ENCODE measurements at places on chromosomes 2 and 18.

GRCh38 chr2:143205106-143205764 lies 76.0 kb downstream of the ARHGAP15 start:
- no peak for DNase-seq

DNA sequence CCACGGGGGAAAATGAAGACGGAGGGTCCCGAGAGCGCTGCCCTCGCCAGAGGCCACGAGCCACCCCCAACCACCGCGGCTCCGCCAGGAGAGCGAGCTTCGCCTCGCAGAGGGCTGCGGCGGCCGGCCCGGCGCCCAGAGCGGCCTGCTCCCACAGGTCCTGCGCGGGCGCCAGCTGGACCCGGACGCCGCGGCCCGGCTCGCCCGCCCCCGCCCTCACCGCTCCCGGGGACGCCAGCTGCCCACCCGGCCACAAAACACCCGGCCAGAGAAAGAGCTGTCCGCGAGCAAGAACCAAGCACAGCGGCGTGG lies 709 bp downstream of the PTPN2 start:
- no peak for DNase-seq

DNA sequence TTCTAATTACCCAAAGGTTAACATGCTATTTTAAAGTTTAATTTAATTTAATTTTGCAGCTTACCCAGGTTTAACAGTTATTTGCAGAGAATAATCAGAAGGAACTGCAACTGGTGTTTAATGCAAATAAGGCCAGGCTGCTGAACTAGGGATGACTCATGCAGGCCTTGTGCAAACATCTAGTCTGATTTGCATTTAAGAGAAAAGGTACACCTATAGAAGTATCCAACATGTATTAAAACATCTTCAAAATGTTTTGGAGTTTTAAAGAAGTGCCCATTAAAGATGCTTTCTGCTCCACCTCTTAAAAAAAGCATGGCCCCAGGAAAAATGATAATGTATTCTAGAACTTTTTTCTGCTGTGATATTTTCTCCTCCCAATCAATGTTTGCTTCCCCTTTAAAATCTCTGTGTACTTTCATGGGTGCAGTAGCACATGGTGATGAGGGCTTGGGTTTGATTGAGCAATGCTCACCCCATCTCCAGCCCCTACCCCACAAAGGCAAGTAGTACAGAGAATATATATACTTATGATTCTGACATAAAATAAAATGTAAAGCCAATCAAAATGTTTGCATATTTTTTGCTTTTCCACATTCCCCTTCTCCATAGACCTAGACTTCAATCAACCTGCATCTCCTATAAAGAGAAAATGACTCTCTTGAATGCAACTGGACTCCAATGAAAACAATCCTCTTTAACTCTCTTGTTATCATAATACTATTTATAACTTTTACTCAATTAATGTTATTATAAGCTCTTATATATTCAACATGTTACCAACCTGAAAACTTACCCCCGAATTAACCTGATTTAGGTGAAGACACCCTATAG lies 54.1 kb downstream of the ATP8B1 start:
- peak; percentile 60 for DNase-seq

DNA sequence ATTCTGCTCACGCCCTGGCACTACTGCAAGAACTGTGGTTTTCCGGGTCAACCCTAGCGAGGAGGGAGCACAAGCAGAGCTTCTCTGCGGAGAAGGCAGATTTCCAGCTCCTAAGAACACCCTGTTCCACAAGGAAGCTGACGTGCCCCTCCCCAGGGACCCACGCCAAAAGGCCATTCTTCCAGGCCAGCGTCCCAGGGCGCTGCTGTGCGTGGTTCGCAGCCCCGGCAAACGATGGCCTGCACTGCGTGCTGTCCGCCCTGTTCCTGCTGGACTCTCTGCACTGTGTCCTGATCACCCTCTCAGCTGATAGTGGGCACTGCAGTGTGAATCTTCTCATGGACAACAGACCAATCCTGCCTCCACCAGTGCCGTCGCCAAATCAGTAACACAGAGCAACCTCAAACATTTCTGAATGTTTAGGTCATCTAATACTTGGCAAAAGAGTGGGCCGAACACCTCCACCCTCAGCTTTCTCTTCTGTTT lies 49.1 kb downstream of the ADI1 start:
- no peak for DNase-seq

- DNase-seq = no peak
Observed at GRCh38 chr2:7539760-7540159, 622.5 kb downstream of the RNF144A start.

DNA sequence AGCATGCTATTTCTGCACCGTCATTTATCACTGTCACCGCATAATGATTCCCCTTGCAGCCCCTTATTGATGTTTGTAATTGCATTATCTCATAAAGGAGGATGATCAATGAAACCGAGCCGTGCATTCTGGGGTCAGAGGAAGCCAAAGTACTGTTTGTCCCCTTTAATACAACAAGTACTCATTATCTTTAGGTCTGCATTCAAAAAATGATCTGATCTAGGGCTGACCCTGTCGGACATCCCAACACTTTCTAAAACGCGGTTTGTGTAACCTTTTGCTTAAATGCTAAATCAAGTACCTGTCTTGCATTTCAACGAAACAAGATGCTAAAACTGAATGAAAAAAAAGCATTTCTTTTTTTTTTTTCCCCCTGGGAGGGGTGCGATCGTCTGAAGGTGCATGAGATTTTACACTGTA lies 143.8 kb downstream of the MEIS1 start:
- no peak for DNase-seq

DNA sequence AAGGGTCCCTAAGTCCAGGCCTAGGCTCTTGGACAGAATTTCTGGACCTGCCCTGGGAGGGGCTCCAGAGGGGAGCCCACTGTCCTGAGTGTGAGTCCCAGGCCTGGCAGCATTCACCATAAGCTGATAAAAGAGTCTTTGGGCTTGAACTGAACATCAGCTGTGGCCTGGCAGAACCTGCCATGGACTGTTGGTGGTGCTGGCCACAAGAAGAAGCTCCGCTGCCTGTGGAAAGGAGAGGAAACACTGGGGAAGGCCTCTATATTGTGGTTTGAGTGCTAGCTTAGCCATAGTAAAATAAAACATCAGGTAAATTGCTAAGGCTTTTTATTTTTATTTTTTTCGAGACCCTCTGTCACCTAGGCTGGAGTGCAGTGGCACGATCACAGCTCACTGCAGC lies 20.9 kb upstream of the BAZ2B start:
- DNase-seq = no peak

GRCh38 chr2:233358335-233358734 lies 4.0 kb downstream of the DGKD start:
- no peak for DNase-seq

DNA sequence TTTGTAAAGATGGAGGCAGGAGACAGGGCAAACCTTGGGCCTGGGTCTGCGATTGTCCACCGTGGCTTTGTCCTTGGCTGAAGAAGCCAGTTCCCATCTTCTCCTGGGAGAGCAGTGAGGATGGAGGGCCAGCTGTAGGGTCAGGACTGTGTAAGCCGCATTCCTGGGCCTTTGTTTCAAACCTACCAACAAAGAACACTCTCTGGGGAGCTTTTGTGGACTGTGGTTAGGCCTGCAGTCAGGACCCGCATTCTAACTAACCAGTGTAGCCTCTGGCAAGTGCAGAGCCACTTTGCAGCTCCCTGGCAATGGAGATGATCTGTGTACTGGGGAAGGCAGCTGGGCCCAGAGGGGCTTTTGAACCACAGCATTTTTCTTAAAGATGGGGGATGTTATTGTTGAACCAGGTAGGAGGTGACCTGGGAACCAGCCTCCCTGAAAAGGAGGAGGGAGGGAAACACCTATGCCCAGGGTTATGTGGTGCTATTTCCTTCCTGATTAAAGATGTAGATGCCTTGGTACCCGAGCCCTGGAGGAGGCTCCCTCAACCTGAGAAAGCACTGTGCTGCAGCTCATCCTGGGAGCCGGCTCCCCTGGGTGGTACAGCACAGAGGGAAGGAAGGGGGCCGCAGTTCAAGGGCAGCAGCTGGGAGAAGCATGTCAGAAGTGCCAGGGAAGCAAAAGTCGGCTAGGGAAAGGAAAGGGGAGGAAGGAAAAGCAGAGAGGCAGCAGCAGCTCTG lies 12.7 kb upstream of the SMAD4 start:
- no peak for DNase-seq

GRCh38 chr2:108554528-108554927 lies 20.3 kb downstream of the LIMS1 start:
- peak; percentile 34 for DNase-seq
